Right lobe of liver (tissue), 6 donors: ENCODE measurements at places on chromosomes 13 and 19. TPM values are rescaled to one million over a fixed set of nuclear protein-coding genes. Genes with fewer than 3 reads are reported as not detected.

Gene OXGR1
- not detected for total RNA-seq

Gene RTBDN
- not detected for total RNA-seq

Gene TMEM91
- 4.1 TPM for total RNA-seq

Gene RNF17
- total RNA-seq: not detected

Gene ZNF534
- 0.13 TPM for total RNA-seq

Gene SIGLEC5
- not detected for total RNA-seq

Gene AXL
- 9.2 TPM for total RNA-seq

Gene ZNF723
- not detected for total RNA-seq

Gene TEX101
- total RNA-seq: not detected

Gene GAPDHS
- not detected for total RNA-seq

Gene ADGRE3
- 0.53 TPM for total RNA-seq

Gene DCT
- total RNA-seq: 0.10 TPM

Gene ZGLP1
- total RNA-seq: 1.8 TPM

Gene IL17D
- total RNA-seq: 0.19 TPM

Gene MYH14
- 87.8 TPM for total RNA-seq

Gene PSG11
- total RNA-seq: not detected

Gene C13orf46
- total RNA-seq: 0.60 TPM

Gene APOE
- total RNA-seq: 3,480 TPM

Gene POLR2E
- total RNA-seq: 131 TPM

Gene GRK1
- not detected for total RNA-seq

Gene MAST1
- total RNA-seq: 0.06 TPM

Gene HIPK4
- not detected for total RNA-seq

Gene CLDND2
- not detected for total RNA-seq

Gene DIRAS1
- total RNA-seq: not detected

Gene FARP1
- total RNA-seq: 86.2 TPM

Gene CEACAM8
- not detected for total RNA-seq

Gene ZIC2
- not detected for total RNA-seq

Gene SUGP2
- total RNA-seq: 36.4 TPM

Gene FFAR2
- total RNA-seq: 0.35 TPM

Gene DPF1
- not detected for total RNA-seq

Gene ZNF793
- 0.18 TPM for total RNA-seq

Gene NRTN
- total RNA-seq: 10.3 TPM

Gene F7
- total RNA-seq: 147 TPM

Gene ATP8A2
- total RNA-seq: not detected

Gene EFNA2
- total RNA-seq: 4.3 TPM

Gene CGB8
- total RNA-seq: not detected

Gene HS6ST3
- not detected for total RNA-seq

Gene SH2D3A
- 0.72 TPM for total RNA-seq

Gene LILRB5
- 5.3 TPM for total RNA-seq

Gene OR7A5
- not detected for total RNA-seq

Gene RUBCNL
- total RNA-seq: 0.81 TPM

Gene NLRP5
- total RNA-seq: not detected

Gene DENND1C
- total RNA-seq: 2.7 TPM

Gene POGLUT2
- total RNA-seq: 6.1 TPM

Gene VMAC
- 1.7 TPM for total RNA-seq
